Hematopoietic multipotent progenitor cell treated with erythropoietin and hydrocortisone succinate and interleukin-3 and kit ligand, for 6 days (in vitro differentiated cells): ENCODE measurements at places on chromosomes 4 and X.

DNA sequence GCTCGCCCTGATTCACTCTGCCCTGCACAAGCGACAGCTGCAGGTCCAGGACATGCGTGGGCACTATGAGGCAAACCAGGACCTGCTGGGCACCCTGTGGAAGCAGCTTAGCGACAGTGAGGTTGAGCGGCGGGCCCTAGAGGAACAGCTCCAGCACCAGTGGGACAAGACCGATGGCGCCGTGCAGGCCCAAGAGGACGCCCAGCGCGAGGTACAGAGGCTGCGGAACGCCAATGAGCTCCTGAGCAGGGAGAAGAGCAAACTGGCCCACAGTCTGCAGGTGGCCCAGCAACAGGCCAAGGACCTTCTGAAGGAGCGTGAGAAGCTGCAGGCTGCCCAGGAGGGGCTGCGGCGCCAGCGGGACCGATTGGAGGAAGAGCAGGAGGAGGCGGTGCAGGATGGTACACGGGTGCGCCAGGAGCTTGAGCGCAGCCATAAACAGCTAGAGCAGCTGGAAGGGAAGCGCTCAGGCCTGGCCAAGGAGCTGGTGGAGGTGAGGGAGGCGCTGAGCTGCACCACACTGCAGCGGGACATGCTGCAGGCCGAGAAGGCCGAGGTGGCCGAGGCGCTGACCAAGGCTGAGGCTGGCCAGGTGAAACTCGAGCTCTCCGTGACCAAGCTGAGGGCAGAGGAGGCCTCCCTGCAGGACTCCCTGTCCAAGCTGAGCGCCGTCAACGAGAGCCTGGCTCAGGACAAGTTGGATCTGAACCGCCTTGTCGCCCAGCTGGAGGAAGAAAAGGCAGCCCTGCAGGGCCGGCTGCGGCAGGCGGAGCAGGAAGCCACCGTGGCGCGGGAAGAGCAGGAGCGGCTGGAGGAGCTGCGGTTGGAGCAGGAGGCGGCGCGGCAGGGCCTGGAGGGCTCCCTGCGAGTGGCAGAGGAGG lies 12.8 kb downstream of the SMIM10L2A start:
- no peak for DNase-seq

GRCh38 chr4:7328162-7328912 lies 106.4 kb downstream of the PSAPL1 start:
- no peak for DNase-seq

- no peak for DNase-seq
These were observed 21.6 kb downstream of the ARAP2 start for GRCh38 chr4:36222702-36223101.

DNA sequence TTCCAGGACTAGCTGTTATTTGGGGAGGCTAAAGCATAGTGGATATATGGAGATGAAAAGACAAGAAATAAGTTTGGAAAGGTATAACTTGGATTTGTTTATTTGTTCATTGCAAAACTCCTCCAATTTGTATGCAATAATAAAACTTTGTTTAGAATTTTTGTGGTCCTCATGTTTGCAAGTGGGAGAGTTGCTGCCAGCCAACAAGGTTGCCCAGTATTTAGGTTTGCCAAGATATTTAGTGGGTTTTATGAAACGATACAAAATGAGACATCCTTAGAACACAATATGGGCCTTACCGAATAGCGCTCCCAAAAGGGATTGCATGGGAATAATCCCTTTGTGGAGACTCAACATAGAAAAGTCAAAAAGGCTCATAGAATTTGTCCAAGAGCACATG lies 162.1 kb downstream of the INPP4B start:
- DNase-seq, result no peak

- DNase-seq, result no peak
These were observed 395.5 kb upstream of the BOD1L1 start for GRCh38 chr4:14023036-14023435.

DNA sequence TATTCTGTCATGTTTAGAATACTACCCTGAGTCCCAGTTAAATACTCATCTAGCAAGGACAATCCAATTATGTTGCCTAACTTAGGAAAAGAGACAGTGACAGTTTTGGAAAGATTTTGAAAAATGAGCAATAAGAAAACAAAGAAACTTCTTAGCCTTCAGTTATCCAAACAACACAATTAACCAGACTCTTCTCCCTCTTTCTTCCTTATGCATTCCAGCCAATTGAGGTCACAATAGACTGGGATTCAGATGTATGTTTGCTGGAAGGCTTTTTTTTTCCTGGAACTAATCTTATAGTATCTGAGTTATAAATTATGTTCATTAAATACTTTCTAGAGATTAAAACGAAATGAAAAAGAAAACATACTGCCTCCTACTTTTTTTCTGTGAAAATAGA lies 109.6 kb downstream of the GUCY2F start:
- DNase-seq, result no peak

DNA sequence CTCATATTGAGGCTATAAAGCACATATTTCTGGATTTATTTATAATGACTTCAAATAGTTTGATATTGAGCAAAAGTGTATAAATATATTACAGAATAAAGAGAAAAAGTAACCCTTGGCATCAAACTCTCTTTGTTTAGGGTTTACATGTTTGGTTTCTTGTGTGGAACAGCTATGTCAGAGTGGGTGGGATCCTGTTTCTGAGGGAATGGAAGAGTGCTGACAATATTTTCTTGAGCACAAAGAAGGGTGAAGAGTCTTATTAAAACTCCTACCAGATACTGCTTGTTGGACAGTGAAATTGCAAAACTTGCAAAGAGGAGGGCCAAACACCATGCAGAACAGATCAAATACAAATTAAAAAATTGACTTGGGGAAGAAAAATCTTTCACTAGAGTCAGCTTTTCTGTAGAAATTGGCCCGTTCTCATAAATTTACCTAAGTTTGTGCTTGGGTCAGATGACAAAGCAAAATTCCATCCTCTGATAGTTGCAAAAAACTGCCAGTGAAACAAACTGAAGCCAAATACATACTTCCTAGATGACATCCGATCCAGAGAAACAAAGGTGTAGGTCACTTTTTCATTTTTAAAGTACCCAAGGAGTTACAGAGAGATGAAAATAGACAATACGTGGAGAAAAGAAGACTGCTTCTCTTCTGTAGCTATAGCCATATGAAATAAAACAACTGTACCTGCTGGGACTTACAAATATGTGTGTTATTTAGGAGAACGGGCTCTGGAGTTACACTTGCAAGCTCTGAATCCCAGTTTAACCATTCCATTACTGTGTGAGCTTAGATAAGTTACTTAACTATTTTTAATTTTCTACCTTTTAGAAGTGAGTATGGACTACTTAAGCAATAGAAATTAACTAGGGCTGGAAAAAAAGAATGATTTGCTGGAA lies 133.3 kb downstream of the MAML3 start:
- peak; percentile 25 for DNase-seq

DNA sequence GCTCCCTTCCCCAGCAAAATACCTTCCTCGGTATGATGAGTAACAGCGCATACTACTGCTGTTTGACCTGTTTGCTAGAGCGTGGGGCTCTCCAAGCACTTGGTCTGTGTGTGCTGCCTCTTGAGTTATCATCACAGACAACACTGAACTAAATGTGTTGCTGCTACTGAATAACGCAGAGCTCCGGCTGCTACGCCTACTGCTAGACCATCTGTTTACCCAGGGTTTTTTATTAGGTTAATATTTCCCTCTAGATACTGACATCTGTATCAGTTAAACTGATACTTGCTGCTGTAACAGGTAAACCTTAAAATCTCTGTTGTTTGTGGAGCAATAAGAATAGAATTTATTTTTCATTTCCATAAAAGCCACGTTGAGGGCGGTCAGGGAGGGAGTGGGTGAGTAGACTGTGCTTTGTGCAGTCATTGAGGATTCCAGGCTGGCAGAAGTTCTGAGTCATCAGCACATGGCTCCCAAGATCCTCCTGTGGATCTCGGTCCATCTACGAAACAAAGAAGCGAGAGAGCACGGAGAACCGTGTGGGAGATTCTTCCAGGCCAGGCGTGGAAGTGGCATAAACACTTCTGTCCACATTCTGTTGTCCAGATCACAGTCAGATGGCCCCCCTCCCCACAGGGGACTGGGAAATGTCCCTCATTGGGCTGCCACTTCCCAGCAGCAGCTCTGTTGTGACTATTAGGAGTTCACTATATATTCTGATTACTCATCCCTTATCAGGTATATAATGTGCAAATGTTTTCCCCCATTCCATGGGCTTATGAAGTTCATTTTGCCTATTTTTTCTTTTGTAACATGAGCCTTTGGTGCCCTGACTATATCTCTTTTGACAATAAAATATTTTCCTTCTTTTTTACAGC lies 14.1 kb downstream of the GRK4 start:
- DNase-seq, result no peak

DNA sequence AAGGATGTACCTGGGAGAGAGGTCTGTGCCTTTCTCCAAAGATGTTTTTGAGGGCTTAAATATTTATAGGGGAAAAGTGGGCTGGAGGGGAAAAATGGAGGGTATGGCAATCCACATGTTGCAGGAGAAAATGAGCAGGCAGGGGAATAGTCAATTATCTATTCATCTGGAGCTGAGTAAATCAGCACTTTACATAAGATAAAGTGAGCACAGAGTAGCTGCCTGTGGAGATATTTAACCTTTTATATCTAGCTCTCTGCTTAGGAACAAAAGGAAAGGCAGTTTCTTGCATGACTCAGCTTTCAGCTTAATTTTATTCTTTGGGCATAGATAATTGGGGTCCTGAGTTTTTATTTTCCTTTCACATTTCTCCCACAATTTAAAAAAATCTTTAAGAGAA lies 93.6 kb upstream of the NPY2R start:
- DNase-seq, result no peak

- no peak for DNase-seq
These were observed 1289.6 kb upstream of the TENM3 start for GRCh38 chr4:180953572-180953971.

DNA sequence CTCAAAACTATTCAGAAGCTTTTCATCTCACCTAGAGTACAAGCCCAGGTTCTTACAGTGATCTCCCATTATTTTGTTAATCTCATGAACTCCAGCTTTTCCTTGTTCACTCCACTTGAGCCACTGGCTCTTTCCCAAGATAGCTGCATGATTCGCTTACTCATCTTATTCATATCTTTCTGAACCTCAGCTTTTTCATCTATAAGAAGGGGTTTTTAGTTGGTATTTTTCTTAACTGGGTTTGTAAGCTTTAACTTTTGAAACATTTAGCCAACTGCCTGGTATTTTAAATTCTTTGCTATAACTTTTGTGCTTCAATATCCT lies 24.0 kb downstream of the GIMD1 start:
- DNase-seq, result no peak

- peak; percentile 81 for DNase-seq
These were observed 34.3 kb downstream of the NLGN3 start for GRCh38 chrX:71178908-71179307.

DNA sequence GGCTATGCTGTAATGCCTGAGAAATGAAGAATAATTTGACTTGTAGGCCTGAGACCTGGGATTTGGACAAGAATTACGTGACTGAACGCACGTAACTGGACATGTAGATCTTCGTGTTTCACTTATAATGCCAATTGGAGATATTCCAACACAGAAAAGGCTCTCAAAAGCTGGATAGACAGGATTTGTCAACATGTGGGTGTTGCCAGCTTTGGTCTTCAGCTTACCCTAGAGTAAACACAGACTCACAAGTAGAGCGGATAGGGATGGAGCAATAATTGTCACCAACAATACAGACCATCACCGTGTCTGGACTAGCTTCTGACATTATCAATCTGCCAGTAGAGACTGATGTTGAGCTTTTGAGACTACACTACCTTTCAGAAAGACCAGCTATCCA lies 1511.0 kb upstream of the ADGRL3 start:
- DNase-seq, result no peak

- peak; percentile 79 for DNase-seq
These were observed at the start of gene TEC for GRCh38 chr4:48268956-48269860. Gene TEC (minus strand): TSS chr4:48269838. CDS start chr4:48228614, 41,224 bp downstream.

DNA sequence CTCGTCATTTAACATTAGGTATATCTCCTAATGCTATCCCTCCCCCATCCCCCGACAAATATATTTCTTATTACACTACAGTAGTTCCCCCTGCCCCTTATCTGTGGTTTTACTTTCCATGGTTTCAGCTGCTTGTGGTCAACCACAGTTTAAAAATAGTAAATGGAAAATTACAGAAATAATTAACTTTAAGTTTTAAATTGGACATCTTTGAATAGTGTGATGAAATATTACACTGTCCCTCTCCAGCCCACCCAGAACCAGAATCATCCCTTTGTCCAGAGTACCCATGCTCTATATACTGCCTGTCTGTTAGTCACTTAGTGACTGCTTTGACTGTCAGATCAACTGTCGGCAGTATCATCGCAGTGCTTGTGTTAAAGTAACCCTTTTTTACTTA lies 47.4 kb upstream of the VEGFC start:
- peak; percentile 59 for DNase-seq

GRCh38 chr4:145868637-145869409 lies 69.8 kb downstream of the ZNF827 start:
- peak; percentile 39 for DNase-seq

DNA sequence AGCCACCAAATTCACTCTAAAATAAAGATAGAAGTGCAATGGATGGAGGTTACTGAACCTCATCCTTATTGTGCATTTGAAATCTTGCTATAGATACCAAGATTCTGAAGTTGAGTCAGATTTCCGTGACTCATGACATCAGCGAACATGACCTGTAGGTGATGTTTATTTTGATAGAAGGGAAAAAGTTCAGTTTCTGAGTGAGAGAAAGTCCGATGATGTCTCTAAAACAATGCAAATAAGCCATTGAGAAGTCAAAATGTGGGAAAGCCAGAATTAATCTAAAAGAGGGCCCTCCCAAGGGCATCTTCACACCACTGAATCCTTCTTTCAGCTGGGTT lies 20.0 kb downstream of the PHOX2B start:
- no peak for DNase-seq

- DNase-seq, result no peak
These were observed 22.9 kb downstream of the CCDC149 start for GRCh38 chr4:24889991-24890390.

DNA sequence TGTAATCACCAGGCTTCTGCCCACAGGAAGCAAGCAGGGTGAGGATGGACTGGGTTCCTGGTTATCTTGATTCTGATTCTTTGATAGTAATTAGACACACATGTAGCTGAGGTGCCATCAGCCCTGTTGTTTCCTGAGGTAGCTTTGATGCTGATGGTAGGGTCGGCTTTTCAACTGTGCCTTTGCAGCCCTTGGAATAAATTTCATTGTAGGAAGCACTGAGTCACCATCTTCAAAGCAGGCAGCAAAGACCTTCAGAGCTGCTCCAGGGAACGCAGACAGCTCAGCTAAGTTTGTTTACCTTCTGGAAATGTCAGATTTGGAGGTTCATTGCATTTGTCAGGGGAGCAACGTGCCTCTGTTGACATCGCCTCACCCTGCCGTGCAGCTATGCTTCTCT lies 135.4 kb downstream of the ASMT start:
- no peak for DNase-seq

- DNase-seq, result no peak
These were observed 130.6 kb upstream of the FAT4 start for GRCh38 chr4:125184116-125184515.

DNA sequence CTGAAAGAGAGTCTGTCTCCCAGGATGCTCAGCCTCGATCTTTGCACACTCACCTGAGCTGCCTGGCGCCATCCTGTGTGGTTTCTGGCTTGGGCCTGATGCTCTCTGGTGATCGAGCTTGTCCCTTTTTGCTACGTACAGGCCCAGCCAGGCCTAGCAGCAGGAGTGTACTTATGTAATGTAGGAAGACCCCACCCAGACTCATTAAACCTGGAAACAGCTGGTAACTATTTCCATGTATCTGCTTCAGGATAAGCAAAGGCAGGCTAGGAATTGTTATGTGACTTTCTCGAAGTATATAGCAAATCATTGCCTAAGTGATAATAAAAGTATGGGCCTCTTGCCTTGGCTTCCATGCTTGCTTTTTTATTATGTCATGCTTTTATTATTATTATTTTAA lies 18.6 kb upstream of the ARSJ start:
- no peak for DNase-seq

GRCh38 chr4:111562826-111563225 lies 582.4 kb upstream of the FAM241A start:
- no peak for DNase-seq
